ENCODE measurements at places on chromosomes 12 and 14.

DNA sequence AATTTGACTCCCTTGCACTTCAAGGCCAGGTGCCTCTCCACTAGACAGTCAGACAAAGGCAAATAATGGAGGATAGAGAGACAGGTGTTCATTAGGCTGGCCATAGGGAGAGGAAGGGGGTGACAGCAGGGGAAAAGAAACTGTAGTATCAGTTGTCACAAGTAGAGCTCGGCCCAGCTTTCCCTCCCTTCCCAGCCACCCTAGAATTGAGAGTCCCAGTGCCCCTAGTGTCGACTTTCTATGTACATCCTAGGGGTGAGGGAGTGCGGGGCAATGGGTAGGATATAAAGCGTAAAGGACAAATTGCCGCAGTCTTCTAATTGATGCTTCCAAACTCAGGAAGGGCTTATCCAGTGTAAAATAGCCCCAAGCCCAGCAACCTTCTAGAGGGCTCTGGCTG, 39.0 kb downstream of the BAZ2A start:
- no peak for DNase-seq

- DNase-seq, result no peak
Measured at GRCh38 chr12:94149781-94150239, 1.4 kb downstream of the PLXNC1 start.

GRCh38 chr12:44696542-44696941, 179.6 kb downstream of the NELL2 start:
- DNase-seq, result peak; percentile 4

DNA sequence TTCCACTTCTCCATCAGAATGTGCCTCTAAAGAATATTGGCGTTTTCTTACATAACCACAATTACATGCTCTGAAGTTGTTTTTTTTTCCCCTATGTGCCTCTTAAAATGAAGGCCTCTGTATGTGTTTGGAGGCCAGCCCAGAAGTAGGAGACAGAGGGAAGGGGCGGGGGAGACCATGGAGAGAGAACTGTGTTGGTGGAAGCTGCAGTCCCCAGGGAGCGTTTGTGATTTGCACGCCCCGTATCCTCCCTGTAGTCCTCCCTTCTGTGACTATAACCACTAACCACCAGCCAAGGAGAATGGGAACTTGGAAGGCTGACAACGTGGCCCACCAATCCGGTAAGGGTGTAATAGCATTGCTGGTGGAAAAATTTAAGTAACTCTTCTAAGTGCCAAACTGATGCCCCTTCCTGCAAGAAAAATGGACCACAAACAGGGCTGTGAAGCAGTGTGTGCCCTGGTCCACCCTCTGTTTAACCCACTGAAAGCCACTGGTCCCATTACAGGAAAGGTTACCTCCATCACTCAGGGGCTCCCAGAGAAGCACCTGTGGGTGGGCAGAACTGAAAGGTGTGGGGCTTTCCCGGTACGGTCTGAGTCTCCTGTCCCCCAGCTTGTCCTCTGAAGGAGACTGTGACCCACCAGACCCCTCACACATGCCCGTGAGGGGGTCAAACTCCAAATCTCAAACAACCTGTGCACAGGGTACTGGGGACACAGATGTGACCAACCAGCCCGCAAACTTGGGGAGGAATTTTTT, 36.8 kb downstream of the CCDC88C start:
- no peak for DNase-seq

DNA sequence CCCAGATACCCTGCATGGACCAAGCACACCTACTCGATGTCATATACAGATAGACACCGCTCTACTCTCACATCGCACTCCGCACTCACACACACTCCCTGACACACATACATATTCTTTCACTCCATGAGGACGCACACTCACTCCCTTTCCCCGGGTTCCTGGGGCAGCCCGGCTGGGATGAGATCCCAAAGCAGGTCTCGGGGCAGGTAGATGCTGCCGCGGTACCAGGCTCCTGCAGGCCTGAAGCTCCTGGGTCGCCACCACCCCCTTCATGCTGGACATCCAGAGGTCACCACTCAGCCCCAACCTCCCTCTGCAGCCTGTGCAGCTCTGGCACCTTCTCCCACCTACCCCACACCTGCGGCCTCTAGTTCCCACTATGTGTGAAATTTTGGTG, 2.3 kb downstream of the C1QL4 start:
- no peak for DNase-seq

DNA sequence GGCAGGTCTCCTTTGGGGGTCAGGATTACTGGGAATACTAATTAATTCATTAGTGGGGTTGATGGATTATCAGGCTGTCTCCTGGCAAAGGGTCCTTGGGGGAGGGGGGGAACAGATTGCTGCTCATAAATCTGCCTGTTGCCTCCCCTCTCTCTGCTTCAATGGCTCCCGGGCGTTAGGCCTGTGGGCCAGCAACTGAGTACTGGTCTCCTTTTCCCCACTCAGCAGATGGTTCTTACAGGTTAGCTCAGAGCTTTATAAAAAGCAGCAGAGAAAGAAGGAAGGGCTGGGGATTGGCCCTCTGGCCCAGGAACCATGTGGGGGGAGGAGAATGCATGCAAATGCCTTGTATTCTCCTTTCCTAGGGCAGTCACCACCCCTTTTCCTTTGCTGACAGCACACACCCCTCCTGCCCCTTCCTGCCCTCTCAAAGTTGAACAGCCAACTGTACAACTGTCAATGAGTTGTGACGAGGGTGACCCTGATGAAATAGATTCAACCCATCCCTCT, 2.3 kb upstream of the NEUROD4 start:
- no peak for DNase-seq

DNA sequence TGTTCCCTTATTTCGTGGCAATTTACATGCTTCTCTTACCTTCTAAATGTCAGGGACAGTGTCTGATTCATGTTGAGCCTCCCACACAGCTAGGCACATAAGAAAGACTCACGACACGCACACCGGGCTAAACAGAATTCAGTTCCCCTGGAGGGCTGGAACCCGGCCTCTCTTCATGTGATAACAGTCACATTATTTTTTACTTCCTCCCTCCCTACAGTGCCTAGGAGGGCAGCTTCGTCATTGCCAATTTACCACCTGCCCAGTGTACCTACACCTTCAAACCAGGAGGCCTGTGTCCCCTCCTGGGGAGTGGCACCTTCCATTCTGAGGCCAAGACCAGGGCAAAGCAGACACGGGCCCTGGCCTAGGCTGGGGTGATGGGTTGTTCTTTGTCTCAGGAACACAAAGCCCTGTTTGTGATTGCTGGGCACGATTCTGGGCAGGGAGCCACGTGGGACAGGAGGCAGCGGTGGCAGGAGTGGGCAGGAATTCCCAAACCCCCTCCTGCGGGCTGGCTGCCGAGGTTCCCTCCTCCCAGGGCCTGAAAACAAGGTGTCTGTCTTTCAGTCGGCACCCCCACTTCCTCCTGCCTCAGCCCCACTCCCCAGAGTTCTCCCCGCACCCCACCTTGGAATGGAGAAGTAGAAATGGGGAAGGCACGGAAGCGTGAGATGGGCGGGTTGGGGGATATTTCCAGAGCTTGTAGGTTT, 6.8 kb upstream of the RASAL1 start:
- DNase-seq, result no peak

GRCh38 chr12:19191563-19191962, 62.0 kb downstream of the PLEKHA5 start:
- DNase-seq, result no peak

DNA sequence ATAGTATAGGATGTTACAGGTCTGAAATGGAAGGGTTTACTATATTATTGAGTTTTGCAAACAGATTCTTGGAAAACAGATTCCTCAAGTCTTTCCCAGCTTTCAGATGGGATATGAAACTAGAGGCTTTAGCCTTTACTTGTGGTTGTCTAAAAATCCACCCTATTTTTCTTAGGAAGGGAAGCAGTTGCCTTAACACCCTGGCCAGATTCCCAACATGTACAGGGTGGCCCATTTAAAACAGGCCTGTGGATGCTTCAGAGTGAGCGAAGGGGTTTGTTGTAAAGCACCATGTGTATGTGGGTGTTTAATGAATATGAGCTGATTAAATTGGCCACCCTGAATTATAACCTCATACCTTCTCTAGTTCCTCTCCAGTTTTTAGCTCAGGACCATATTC, 415.9 kb downstream of the ZFP36L1 start:
- no peak for DNase-seq

- no peak for DNase-seq
Measured at GRCh38 chr12:31119803-31120211, 46.1 kb downstream of the DDX11 start.

- DNase-seq, result no peak
Measured at GRCh38 chr12:106137530-106138356, 1.0 kb downstream of the NUAK1 start.

- DNase-seq, result no peak
Measured at GRCh38 chr12:30169839-30170591, 386.3 kb upstream of the TMTC1 start.

DNA sequence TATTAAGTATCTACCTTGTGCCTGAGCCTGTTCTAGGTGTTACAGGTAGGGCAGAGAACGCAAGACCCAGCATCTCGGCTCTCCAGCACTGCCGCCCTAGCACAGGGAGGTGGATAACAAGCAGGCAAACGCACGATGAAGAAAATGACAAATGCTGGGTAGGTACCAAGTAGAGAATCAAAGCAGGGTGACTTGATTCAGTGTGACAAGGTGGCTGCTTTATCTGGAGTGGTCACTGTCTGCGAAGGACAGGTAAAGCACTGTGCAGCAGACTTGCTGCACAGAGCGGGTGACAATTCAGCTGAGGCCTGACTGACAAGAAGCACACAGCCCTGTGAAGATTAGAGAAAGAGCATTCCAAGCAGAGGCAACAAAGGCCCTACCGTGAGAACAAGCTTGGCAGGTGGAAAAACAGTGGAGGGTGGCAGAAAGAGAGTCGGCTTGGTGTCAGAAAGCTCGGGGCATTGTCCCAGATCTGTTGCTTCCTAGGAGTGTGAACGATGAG, 12.9 kb downstream of the PRKCH start:
- no peak for DNase-seq

- no peak for DNase-seq
Measured at GRCh38 chr12:15186597-15186996, 34.6 kb downstream of the RERG start.

DNA sequence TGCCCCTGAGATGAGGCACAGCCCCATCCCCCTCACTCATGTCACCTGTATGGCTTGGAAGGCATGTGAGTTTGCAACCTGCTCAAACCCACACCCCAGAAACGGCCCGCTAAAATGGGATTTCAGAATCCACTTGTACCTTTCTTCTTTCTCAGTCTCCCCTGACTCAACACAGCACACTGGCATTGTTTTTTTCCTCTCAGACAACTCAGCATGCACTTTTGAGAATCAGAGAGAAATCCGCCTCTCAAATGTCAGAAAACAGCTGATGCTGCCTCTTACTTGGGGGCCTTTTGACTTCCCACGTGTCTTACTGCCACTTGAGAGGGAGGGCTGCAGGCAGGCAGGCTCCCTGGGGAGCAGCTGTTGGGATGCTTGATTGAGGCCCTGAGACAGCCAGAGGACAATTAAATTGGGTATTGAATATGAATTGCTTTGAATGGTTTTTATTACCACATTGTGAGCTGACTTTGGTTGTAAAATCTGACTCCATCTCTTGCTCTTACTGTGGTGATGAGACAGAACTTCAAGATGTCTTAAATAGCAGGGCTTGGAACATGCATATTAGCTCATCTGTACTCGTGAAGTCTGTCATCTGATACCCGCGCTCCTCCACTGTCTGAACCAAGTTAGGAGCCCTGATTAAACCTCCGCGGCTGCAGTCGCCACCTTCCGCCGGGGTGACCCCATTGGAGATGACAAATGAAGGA, 96.6 kb downstream of the APAF1 start:
- DNase-seq, result no peak

DNA sequence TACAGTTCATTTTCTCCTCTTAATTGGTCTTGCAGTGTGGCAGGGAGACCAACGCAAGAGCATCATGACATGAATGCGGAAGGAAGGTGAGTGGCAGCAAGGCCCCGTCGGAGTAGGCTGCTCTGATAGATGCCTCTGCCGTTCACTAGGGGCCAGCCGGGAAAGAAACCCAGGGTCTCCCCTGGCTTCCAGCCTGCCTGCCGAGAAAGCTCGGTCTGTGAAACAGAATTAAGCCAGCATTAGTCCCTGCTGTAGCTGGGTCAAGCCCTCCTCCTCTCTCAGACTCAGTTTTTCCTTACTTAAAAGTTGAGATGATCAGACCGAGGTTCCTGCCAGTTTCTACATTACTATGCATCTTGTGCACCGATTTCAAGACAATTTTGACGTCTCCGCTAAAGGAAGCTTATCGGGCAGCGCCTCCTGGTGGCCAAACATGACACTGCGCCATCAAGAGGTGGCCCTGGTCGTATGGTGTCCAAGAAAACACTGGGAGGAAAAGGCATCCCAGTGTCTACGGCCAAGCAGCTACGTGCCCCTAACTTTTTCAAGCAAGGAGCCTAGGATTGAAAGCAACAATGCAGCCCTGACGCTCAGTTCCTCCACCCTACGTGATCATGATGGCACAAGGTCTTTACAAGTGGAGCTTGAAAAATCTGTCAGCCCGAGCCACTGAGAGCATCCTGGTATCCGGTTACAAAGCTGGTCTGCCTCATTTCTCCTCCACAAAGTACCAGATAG, 131.6 kb downstream of the KSR2 start:
- DNase-seq, result no peak

DNA sequence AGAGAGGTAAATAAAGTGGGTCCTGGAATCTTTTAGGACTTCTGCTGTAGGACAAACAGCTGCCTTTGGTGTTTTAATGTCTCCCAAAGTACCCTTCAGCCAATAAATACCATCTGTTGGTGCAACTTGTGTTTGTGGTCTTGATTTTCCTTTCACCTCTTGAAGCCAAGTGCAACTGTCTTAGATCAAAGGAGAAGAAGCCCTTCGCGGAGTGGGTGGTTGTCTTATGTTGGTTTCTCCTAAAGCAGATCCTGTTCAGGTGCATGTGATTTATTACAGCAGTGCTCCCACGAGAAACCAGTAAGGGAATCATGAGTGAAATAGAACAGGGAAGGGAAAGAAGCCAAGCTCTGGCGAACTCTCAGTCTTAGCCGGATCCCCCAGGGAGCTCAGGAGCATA, 27.7 kb downstream of the HRK start:
- DNase-seq, result no peak

GRCh38 chr12:53290661-53291060, 4.7 kb upstream of the PFDN5 start:
- DNase-seq, result no peak

DNA sequence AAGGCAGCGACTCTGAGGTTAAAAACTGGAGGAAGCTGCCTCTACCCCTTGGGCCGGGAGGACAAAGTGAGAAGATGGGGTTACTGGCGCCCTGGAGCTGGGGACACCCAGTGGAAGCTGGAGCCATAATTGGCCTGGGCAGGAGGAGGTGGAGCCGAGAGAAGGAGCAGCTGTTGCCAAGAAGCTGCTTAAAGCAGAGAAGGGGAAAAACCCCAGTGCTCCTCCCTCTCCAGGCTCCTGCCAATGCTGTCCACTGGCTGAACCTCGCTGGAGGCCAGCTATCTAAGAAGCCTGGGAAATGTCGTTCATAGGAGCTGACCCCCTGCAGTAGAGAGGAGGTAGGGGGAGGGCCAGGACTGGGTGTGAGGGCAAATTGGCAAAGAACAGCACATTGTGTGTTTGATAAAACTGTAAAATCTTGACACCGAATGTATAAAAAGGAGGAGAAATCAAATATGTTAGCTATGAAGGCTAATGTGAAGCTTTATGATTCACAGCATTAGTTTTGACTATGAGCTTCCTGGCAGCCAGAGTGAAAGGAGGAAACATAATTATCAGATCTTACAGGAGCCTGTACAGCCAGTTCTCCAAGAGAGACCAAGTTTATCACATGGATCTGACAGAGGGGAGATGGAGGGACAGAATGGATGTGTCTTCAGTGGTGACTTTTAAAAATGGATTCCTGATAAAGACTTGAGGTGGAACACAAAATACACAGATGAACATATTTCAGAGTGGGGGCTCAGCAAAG, 9.5 kb downstream of the HHIPL1 start:
- no peak for DNase-seq

Measured in non-pigmented ciliary epithelial cell (primary cell).